ENCODE measurements at places on chromosomes 11 and 22.

DNA sequence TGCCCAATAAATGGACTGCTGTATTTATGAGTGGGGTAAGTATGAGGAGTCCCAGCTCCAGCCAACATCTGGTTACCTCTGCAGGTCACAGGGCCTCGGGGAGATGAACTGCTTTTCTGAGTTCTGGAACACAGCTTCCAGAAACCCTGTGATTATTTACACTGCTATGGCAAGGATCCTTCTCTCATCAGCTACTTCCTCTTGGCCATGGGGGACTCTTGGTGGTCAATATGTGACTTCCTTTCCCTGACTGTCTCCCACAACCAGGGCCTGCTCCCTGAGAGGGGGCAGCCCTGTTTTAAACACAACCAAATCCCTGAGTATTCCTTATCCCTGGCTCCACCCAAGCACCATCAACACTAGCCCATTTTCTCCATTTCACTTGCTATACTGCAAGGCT lies 10.0 kb downstream of the RHOG start:
- no peak for DNase-seq

GRCh38 chr22:20319041-20319744 lies 667 bp downstream of the DGCR6L start:
- peak; percentile 60 for DNase-seq

- DNase-seq: no peak
Observed at GRCh38 chr11:116348226-116348625, 424.6 kb downstream of the BUD13 start.

GRCh38 chr11:110720431-110721275 lies 8.4 kb upstream of the ARHGAP20 start:
- no peak for DNase-seq

- no peak for DNase-seq
Observed at GRCh38 chr11:120400564-120401364, 64.6 kb downstream of the ARHGEF12 start.

DNA sequence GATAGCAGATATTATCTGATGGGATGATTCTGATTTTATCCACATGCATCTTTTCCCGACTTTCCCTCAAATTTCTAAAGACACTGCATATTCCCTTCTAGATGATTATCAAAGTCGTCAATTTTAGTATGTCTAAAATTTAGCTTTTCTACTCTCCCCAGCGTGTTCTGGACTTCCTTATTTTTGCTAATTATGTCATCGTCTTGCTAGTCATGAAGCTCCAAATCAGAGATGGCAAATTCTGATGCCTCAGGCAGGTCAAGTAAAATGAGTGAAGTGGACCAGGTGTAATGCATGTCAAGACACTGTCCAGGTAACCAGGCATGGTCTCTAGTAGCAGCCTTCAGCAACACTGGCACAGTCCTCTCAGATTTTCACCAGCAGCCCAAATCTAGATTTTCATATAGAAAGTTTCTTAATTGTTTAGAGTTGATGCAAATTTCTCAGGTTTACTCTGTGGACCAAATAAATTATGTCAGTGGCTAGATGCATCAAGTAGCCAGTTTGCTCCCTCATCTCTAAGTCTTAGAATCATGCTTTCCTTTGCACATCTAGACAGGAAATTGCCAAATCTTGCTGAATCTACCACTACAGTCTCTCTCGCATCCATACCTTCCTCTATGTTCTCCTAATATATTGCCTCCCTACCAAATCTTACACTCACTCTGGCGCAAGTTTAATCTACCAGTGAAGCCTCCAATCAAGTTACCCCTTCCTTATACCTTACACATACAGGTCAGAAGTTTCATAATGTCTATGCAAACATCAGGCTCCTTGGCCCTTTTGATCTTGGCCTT lies 10.6 kb downstream of the HSD17B12 start:
- DNase-seq: no peak

DNA sequence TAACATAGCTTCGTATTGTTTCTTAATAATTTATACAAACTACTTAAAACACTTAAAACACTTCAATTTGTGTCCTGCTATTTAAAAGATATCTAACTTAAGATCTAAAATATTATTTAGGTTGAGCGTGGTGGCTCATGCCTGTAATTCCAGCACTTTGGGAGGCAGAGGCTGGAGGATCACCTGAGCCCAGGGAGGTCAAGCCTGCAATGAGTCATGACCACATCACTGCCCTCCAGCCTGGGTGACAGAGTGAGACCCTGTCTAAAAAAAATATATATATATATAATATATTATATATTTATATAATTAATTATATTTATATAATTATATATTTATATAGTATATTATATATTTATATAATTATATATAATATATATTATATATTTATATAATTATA lies 4.2 kb upstream of the CTR9 start:
- DNase-seq: no peak

GRCh38 chr11:68043349-68044144 lies 4.7 kb downstream of the TCIRG1 start:
- peak; percentile 85 for DNase-seq

GRCh38 chr22:42064629-42065028 lies 6.0 kb downstream of the NAGA start:
- DNase-seq: no peak

- peak; percentile 58 for DNase-seq
Observed at GRCh38 chr22:21445437-21446127, 21.6 kb upstream of the TMEM191C start.

GRCh38 chr11:118010738-118011461 lies 24.7 kb downstream of the IL10RA start:
- peak; percentile 83 for DNase-seq

DNA sequence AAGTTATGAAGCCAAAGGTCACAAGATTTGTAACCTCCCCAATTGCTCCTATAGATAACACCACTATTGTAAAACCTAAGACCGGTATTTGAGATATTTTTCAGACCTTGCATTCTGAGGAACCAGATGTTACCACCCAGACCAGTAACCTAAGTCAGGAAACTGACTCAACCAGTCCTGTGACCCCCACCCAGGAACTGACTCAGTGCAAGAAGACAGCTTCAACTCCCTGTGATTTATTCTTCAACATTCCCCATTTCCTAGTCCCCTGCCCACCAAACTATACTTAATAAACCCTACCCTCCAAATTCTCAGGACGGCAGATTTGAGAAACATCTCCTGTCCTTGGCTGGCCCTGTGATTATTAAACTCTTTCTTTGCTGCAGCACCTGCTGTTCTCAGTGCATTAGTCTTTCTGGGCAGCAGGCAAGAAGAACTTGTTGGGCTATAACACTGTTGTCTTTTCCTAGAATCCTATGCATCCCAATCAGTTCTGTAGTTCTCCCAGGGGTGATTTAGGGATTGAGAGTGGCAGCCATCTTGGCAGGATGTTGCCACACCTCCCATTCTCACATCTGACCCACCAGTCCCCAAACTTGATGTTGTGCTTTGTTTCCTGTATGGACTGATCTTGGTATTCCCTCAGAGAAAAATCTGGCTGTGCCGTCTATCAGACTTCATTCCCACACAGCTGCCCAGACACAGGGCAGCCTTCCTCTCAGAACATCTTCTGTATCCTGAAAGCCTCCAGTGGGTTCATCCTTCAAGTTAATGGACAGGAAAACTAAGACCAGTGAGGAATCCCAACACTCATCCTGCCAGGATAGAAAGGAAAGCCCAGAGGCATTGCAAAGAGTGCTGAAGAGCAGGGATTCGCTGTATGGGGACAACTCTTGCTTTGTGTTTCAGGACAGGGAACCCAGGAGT lies 104.0 kb downstream of the PDE2A start:
- DNase-seq: no peak
